CD8-positive, alpha-beta memory T cell (primary cell): ENCODE measurements at places on chromosomes 11 and 22. TPM values are rescaled to one million over a fixed set of nuclear protein-coding genes. Genes with fewer than 3 reads are reported as not detected.

The DNAJB7 gene
- polyA plus RNA-seq = 0.23 TPM

The LRRC4C gene
- polyA plus RNA-seq = not detected

The APOBEC3B gene
- 0.55 TPM for polyA plus RNA-seq

The CYTH4 gene
- polyA plus RNA-seq = 80.2 TPM
